Activated naive CD4-positive, alpha-beta T cell treated with anti-CD3 and anti-CD28 coated beads, Interleukin-2, amount 50 U/mL, for 16 hours (primary cell): ENCODE measurements at places on chromosomes 7 and 10.

DNA sequence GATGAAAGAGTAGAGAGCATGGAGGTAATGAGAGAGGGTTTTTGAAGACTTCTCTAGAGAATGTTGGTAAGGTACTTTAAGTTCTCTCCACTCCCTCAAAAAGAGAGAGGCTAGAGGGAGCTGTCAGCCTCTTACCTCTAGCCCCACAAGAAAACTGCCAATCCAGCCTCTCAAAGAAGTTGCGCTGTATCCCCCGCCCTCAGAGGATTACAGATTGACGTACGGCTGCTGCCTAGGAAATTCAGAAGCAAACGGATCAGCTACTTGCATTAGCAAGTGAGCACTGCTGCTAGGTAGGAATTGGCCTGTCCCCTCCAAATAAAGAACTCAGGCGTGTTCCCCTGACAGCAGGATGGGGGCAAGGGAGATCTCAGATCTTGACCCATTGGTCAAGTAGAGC is 34.2 kb downstream of the TYW1B start:
- DNase-seq = no peak

DNA sequence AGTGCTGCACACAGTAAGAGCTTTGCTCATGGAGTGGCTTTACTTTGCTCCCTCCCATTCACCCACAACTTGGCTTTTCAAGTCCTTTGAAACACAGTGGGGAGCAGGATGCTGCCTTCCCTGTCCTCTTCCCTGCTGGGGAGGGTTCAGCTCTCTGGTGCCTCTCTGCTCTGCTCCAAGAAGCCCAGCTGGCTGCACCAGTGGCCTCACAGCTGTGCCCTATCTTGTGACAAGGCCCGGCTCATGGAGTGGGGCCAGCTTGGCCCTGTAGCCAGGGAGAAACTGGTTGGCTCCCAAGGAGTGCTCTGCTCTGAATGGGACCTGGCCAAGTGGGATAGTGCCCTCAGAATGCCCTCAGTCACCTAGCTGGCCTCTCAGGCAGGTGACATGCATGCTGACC is 212.3 kb upstream of the ZMIZ1 start:
- no peak for DNase-seq

DNA sequence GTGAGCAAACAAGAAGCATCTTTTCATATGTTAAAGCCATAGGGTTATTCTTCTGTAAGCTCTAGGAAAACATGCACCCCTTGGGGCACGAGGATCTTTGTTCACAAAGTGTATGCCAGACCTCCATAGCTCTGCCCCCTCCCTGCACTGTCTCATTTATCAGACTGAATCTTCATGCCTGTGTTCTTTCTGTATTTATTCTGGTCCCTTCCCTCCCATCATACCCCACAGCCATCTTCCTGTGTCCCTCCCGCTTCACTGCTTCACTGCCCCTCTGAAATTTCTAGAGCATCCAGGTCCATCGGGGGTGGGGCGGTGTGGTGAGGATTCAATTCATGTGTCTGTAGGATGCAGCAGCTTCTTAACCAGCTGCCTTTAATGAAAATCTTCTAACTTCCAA is 7.5 kb downstream of the EPHB6 start:
- no peak for DNase-seq

GRCh38 chr10:100730725-100731406 is 14.5 kb upstream of the PAX2 start:
- no peak for DNase-seq

- no peak for DNase-seq
Measured at GRCh38 chr10:19245889-19246752, 197.5 kb downstream of the MALRD1 start.
